Calu3 (cell line): ENCODE measurements at places on chromosomes 11 and 22. TPM values are rescaled to one million over a fixed set of nuclear protein-coding genes. Genes with fewer than 3 reads are reported as not detected.

DNA sequence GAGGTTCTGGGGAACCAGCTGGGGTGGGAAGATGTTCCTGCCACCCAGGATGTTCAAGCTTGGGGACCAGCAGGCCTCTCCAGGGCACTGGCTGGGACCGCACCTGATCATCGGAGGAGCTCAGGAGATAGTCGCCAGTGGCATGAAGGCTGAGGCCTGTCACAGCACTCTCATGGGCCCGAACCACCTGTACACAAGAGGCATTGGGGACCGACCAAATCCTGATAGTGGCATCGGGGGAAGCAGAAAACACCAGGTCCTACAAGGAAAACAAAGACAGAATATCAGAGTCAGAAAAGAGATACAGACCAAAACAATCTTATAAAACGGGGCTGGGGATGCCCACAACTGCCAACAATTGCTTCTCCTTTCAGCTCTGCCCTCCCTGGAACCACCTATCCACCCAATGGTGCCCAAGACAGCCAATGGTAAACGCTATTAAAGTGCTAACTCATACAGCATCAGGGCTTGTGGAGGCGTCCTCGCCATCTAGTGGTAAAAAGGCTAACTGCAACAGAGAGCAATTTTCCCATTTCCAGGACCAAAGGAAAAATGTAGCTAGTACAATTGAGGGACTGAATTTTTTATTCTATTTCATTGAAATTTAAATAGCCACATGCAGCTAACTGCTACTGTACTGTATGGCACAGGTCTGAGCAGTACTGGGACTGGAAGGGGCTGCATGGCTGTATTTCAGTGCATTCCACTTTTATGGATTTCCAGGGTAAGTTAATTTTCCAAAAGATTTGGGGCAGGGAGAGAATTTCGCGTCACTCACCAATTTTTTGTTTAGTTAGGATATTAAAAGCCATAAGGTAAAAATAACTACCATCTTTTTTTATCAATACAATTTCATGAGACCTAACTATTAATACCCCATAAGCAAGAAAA, 7.1 kb downstream of the PRPF19 start:
- DNase-seq: peak; percentile 58

TMA7B gene
- total RNA-seq: not detected in 2 replicates

B3GAT3 gene
- 31.5 and 32.7 TPM in 2 replicates for total RNA-seq

DNA sequence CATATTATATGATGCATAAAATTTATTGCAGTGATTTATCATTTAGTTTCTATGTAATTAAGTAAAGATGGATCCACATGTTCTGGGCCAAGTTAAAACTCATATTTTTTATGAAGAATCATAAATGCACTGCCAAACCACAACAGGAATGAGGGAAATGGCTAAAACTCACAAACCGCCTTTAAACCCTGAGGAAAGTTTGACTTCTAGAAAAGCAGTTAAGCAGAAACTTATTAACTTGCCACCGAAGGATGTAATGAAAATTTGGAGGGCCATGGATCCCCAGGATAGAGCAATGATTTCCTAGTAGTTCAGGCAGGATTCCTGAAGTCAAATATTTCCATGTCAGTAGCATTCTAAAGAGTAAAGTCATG, 218.3 kb upstream of the CTSC start:
- DNase-seq: no peak

DNA sequence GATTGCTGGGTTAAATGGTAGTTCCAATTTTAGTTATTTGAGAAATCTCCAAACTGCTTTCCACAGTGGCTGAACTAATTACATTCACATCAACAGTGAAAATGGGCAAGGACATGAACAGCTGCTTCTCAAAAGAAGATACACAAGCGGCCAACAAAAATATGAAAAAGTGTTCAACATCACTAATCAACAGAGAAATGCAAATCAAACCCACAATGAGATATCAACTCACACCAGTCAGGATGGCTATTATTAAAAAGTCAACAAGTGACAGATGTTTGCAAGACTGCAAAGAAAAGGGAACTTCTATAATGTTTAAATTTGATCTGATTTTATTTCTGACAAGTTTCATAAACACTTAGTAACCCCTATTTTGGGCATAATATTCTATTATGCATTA, 537.5 kb downstream of the DLG2 start:
- DNase-seq: no peak

DNA sequence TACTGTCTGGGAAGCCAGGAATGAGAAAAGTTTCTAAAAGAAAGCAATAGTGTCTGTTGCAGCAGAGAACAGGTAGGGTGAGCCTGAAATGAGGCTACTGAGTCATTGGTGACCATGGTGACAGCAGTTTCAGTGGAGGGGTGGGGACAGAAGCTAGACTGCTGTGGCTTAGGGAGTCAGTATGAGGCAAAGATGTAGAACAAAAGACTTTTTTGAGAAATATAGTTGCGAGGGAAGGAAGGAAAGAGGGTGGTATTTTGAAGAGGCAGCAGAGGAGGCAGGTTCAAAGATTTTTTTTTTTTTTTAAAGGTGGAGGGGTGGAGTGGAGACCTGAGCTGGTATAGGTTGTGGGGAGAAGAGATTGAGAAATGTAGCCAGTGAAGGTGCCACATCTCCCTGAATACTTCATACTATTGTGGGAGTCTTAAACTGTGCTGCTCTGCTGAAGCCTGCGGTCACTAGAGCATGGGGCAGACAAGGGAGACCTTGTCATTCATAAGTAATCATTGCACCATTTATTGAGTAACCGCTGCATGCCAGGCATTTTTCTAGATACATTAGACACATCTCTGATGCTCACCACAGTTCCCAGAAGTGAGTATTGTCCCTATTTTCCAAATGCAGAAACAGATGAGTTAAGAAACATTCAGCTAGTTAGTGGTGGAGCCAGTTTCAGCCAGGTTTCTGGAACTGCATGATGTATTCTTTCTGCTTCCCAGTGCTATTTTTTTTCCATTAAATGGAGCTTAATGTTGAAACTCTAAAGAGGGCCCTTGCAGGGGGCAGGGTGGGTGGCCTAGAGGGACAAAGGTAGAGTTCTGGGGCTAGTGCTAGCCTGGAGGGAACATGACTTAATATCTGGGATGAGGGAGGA, 49.9 kb downstream of the STIM1 start:
- DNase-seq: peak; percentile 82

B4GALNT4 gene
- total RNA-seq: 1.9 and 4.6 TPM in 2 replicates

C11orf86 gene
- not detected in 2 replicates for total RNA-seq

CREB3L1 gene
- 0.61 TPM in 1 of 2 replicates, not detected in the other for total RNA-seq
